ENCODE measurements at places on chromosomes 11 and 22.

GRCh38 chr11:67289651-67290479, 762 bp downstream of the ANKRD13D start:
- DNase-seq = no peak

DNA sequence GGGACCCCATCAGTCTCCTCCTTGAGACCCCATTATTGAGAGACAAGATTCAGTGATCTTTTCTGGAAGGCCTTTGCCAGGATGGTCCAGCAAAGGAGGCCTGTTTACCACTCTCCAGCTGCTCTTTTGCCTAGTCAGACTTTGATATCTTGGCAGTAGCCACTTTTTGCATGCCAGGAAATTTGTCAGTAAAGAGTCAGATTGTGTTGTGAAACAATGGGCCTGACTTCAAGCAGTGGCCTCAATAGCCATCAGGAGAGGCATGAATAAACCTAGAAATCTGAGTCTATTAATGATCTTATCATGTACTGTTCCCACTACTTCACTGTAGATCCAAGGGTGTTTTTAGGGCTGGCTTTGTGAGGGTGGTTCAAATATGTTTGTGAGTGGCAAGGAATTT, 479.4 kb downstream of the JRKL start:
- no peak for DNase-seq

DNA sequence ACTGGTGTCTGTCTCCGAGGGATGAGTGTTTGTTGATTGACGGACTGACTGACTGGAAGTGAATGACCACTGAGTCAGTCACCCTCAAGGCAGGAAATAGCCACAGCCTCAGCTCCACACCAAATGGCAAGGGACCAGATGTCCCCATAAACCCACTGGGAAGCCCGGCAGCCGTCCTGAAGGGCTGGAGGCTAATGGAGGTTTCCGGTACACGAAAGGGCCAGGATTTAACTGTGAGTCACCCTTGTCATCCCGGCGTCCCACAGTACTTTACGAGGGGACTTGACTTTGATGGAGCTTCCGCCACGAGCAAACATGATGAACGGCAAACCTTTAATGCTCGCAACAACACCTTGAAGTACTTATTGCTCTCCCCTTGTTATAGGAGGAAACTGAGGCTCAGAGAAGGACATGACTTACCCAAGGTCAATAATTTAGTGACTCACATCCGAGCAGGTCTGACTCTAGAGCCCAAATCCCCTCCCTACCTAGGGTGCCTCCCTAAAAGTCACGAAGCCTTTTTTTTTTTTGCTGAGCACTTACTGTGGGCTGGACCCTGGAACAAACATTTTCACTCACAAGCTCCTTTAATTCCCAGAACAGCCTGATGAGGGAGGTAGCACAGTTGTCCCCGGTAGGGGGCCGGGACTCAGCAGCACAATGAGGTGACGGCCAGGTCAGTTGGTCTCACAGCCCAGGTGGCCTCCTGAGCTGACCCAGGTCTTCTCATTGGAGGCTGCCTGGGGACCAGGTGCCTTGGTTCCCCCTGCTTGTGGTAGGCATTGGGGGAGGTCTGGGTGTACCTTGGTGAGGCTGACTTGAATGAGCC, 25.2 kb upstream of the GCAT start:
- no peak for DNase-seq

DNA sequence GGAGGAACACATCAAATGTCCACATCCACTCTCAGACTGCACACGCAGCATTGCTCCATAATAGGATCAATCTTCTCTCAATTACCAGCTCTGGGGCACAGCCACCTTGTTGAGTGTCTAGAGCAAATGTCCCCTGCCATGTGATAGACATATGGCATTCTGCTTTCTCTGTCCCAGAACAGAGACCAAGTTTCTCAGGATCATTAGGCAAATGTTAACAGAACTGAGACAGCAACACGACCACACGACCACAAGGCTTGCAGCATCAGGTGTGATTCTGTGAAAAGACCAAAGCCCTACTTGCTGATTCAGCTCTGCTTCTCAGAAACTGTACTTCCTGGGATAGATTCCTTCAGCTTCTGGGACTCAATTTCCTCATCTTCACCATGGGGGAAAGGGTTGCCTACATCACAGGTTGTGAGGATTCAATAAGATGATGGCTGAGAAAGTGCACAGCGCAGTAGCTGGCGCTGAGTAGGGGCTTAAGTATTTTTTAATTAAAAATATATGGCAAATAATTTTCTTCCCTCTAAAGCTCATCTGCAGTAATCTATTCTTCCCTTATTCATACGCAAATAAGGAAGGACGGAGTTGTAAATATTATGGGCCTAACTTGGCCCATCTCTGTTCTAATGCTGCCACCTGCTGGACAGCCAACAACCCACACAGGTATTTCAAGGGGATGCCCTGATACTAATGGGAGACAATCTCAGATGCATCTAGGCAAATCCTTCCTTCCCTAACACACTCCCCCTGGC, 54.3 kb upstream of the USP47 start:
- peak; percentile 16 for DNase-seq

DNA sequence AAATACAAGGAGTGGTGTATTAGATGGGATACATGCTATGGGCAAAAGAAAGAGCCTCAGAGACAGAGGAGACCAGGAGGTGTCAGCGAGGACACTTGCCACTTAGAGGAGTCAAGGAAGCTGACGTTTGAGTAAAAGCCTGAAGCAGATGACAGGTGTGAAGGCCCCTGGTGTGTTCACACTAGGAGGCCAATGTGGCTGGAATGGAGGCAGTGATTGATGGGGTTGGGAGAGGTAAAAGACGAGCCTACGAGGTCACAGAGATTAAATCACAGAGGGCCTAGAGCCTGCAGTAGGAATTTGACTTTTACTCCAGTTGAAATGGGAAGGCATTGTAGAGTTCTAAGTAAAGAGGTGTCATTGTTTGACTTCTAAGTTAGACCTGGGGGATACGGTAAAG, 12.0 kb upstream of the GDPD5 start:
- no peak for DNase-seq

DNA sequence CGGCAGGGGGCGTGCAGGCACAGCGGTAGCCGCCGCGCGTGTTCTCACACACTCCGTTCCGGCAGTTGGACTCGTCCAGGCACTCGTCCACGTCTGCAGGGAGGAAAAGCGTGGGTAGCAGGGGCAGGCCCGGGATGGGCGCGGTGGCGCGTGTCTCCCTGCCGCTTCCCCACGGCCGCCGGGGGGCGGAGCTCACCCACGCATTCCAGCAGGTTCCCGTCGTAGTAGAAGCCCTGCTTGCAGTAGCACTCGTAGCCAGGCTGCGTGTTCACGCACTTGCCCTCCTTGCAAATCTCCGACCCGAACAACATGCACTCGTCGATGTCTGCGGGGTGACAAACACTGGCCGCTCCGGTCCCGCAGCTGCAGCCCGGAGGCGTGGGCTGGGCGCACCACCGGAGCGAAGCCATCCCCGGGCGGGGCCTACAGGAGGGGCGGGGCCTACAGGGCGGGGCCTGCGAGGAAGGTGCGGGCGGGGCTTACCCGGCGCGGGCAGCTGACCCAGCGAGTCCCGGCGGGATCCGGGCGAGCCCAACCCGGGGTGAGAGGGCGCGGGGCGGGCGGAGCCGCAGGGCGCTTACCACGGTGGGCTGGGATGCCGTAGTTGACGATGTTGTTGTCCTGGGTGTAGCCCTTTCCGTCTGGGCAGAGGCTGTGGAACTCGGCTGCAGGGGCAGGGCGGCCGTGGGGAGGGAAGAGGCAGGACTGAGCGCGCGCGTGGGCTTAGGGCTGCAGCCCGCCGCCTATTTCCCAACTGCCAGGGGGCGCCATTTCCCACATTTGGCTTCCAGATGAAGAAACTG, 15.6 kb downstream of the SCYL1 start:
- DNase-seq = peak; percentile 83

DNA sequence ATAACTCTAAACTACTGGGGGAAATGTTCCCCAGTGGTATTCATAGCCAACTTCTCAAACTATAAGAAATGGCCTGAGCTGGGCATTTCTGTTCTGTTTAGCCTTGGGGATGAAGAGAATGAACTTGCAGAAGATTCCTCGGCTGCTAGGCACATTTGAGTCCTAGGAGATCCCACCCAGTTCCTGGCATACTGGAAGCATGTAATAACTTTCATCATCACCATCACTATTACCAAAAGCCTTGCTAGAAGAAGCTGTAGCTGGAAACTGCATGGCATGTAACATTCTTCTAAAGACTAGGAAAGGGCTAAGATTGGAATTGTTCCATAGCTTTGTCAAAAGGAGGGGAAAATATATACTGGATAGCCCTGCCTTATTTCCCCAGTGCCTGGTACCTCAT, 40.1 kb upstream of the SLC1A2 start:
- DNase-seq = no peak

DNA sequence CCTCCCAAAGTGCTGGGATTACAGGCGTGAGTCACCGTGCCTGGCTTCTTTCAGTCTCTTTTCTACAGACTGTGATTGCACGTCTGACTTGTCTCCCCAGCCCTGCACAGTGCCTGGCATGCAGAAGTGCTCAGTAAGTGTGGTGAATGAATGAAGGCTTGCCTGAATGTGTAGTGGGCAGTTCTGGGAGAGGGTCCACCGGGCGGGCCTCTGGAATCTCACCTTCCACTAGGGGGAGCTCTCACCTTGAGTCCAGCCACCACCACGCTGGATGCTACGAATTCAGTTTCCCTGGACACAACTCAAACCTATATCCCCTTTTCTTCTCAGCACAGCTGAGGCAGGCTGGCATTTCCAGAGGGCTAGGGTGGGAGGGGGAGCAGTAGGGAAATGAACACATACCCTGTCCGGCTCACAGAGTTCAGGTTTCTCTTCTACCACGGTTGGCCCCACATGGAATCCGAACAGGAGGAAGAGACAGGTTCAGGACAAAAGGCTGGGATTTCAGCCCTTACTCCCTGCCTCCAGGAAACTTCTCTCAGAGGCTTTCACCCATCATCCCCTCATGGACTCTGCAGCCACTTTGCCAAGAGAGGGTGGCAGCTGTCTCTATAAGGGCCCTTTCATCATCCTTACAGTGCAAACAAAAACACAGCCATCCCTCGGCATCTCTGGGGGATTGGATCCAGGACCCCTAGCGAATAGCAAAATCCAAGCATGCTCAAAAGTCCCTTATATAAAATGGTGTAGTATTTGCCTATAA, 86.8 kb downstream of the NECTIN1 start:
- no peak for DNase-seq

DNA sequence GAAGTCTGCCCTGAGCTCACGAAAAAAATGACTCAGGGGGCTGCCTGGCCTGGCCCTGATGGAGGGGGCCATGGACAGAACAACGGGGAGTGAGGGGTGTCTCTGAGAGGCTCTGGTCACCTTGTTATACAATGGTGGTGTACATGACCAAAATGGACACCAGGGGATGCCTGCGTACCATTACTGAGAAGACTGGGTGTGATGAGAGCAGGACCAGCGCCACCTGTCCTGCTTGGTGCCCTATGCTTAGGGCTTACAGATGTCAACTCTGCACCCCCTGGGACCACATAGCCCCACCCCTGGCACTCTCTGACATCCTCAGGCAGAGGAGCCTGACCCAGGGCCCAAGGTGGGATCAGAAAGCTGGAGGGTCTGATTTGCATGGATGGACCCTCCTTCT, 104.8 kb downstream of the ZNF280B start:
- DNase-seq = no peak

DNA sequence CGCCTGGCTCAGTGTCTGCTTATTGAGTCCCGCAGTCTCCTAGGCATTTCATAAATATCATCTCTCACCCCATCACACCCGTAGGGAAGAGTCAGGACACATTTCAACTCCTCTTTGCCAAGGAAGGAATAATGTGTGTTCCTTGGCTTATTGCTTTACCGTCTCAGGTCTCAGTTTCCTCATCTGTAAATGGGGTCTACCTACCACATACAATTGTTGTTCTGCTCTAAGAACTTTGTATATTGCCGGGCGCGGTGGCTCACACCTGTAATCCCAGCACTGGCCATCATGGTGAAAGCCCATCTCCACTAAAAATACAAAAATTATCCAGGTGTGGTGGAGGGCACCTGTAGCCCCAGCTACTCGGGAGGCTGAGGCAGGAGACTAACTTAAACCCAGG, 3.1 kb upstream of the THRSP start:
- no peak for DNase-seq

GRCh38 chr22:22349455-22349836, 104.9 kb downstream of the VPREB1 start:
- no peak for DNase-seq

DNA sequence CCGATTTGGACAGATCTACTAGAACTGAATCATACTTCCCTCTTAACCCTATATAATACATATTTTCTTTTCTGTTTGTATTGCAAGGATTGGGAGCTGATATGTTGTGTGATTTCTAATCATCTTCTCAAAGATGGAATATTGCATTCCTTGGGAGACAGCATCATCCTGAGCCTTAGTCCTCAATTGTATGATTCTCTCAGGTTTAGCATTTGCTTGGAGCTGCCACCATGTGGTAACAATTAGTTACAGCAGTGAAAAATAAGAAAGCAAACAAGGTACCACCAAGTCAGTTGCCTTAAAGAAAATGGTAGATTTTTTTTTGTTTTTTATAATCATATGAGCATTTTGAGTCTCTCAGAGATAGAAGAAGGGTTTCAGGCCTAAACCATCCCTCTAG, 11.9 kb downstream of the SNX19 start:
- no peak for DNase-seq

DNA sequence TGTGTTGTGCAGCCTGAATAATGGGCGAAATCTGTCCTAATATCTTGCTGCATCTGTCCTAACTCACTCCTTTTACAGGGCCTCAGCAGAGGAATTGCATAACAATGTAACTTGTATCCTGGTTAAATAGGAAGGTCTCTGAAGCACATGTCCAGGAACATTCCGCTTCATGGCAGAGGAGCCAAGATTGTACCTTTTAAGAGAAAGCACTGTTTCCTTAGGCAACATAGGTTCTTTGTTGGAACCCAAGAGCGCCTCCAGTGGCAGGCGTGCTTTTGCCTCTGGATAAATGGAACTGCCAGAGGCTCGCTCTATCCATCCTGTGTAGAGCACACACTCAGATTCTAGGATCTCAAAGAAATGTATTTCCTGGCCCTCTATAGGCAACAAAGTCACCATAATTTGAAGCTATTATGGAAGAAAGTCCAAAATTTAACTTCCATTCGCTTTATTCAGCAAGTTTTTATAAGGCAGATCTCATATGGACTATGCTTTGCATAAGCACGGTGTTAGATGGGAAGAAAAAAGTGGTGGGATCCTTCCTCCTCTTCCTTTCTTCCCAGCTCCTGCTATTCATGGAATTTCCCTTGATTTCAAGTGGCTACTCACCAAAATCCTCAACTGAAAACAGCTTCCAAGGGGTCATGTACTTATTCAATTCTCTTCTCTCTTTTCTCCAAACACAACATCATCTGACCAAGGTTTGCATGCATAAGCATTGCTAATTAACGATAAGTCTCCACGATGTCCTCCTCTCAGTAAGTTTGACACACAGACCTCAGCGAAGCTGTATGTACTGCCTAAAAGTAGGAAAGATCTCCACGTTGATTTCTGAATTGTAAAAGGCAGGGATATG, at the start of gene BLID:
Gene BLID (minus strand): TSS at position 692 of the 856 bp plus-strand sequence. CDS start 293 bp downstream, at position 399.
- no peak for DNase-seq
